OCI-LY7 (cell line): ENCODE measurements at places on chromosomes 1 and 21.

GRCh38 chr21:26177746-26178426 is 7.3 kb upstream of the APP start:
- no peak for DNase-seq

- DNase-seq = peak; percentile 20
These were observed 246.5 kb downstream of the TOMM20 start for GRCh38 chr1:234881893-234882771.

DNA sequence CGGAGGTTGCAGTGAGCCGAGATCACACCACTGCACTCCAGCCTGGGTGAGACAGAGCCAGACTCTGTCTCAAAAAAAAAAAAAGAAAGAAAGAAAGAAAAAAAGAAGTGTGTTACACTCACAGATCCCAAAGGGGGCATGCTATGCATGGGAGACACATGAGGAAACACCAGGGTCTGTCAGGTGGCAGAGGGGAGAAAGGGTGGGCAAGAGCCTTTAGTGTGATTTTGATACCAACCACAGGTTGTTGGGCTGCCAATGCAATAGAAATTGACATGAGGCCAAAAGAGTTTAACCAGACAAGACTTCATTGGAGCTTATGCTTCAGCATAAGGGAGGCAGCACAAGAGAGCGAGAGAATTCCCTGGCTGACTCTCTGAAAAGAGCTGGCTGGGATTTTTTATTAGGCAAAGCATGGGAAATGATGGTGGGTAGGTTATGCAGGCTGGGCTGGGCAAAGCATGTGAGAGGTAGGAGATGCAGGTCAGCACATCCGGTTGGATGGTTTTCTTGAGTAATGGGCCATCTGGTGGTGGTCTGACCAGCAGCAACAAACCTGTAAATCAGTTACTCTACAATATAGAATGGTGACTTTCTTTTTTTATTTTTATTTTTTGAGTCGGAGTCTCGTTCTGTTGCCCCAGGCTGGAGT is 11.7 kb upstream of the EXTL1 start:
- peak; percentile 57 for DNase-seq

DNA sequence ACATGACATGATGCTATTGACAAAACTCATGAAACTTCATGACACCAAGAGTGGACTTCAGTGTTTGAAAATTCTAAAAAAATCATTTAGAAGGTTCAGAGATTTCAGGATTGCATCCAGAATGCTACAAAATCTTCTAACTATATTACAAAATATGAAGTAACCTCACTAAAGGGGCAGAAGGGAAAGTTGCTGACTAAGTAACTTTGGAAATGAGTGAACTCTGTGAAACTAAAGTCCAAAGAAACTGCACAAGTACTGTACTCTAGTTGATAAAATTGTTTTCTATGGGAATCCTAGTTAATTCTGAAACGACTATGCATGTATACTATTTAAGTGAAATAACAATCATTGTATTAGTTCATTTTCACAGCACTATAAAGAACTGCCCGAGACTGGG is 184.4 kb downstream of the LYPLAL1 start:
- no peak for DNase-seq

- no peak for DNase-seq
These were observed 36.5 kb downstream of the GALNT2 start for GRCh38 chr1:230103306-230104173.

DNA sequence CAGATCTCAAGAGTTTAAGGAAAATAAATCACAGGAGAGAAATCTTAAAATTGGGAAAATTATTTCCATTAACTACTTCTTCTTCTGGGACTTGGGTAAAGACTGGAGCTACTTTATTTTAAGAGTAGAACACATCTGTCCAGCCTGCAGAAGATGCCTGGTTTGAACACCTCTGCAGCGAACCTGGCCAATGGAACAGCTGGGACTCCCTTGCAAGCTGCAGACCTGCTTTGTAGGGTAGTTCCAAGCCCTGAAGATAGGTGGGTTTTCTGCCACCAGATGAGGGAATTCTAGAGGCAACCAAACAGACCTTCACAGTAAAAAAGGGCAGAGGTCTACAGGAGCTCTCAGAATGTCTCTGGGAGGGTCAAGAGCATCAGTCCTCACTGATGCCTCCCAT is 86.5 kb upstream of the CACNA1E start:
- no peak for DNase-seq

DNA sequence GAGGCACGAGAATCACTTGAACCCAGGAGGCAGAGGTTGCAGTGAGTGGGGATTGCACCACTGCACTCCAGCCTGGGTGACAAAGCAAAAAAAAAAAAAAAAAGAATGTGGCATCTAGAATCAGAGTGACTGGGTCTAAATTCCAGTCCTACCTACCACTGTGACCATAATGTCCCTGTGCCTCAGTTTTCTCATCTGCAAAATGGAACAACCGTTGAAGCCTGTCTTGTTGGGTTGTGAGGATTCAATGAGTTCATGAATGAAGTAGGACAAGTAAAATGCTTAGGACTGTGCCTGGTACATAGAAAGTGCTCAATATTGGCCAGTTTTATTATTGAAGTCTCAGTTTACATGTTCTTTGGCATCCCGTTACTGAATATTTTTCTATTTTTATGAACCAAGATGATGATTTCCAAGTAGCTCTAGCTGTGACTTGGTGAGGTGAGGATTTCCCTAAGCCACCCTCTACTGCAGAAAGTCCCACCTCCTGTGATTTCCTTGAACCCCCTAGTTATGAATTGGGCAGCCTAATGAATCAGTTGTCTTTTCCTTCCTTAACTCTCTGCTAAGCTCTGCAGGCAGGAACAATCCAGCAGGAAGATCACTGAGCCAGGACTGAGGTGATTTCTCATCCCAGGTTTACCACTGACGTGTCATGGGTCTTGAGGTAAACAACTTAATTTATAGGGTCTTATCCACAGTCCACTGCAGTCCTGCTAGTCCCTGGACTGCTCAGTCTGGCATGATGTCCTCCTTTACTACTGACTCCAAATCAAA is 18.9 kb upstream of the MEAF6 start:
- DNase-seq = no peak

DNA sequence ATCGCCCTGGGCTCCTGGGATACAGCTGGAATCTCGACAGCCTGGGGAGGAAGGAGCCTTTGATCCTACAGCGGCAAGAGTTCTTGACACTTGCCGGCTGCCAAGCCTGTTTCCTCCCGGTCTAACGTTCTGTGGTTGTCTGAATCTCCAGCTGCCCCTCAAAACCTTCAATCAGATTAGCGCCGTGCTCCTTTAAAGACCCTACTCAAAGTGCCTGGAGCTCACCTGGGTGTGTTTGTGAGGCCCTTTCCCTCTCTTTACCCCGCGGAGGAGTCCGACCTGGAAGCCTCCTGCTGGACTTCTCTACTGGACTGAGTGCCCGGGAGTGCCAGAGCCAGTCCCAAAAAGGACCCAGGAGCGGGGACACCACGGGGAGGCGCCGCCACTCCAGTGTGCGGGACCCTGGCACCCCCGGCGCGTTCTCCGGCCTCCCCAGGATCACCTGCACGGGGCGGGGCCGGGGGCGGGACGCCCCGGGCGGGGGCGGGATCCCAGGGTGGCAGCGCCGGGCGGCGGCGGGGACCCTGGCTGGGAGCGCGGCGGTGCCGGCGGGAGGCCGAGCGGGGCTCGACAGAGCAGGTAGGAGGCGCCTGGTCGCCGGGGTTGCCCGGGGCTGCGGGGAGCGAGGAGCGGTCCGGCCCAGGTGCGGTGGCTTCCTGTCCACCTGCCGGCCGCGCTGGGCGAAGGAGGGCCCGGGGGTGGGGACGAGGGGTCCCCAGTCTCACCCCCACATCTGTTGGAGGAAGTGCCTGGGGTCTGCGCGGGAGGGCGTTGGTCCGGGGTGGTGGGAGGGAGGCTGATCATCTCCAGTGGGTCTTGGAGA is at the start of gene NCMAP:
TSS of gene NCMAP (plus strand) at position 497 of the 823 bp plus-strand sequence. CDS start 39,344 bp downstream, outside the sequence.
- DNase-seq = peak; percentile 48
